Activated CD4-positive, alpha-beta T cell treated with anti-CD3 and anti-CD28 coated beads, Interleukin-2, amount 10 ng/mL, durations not matched to agents 7 days and 5 days (primary cell): ENCODE measurements at places on chromosomes 7 and 10.

DNA sequence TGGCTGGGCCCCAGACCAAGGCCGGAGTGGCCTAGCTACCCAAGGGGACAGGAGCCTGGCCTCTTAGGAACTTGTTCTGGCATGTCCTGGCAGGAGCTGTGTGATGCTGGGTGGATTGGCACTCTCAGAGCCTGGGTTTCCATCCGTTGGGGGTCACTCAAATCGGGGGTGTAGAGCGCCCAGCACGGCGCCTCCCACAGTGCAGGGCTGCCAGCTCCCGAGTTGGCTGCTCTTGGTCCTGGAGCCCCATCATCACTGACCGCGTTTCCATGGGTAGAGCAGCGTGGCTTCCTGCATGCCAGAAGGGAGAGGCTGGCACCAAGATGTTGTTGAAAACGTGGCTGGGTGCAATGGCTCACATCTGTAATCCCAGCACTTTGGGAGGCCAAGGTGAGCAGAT, 70.3 kb downstream of the UNCX start:
- no peak for DNase-seq

DNA sequence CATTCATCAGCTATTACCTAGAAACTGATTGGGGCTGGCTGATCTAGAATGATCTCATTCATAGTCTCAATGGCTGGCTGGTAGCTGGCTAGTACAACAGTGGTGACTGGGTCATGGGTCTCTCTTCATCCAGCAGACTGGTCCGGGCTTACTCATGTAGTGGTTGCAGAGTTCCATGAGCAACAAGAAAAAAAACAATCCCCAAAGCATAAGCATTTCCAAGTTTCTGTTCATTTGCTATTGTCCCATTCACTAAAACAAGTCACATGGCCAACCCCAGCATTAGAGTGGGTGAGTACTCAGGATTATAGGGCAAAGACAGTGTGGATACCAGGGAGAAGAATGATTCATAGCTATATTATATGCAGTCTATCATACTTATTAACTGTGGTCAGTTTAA, 85.2 kb upstream of the SEMA3C start:
- no peak for DNase-seq

- no peak for DNase-seq
Observed at GRCh38 chr7:75953931-75954330, 39.0 kb downstream of the POR start.

- no peak for DNase-seq
Observed at GRCh38 chr7:128274884-128275603, 34.0 kb downstream of the LEP start.

GRCh38 chr10:75424571-75424970, 6.9 kb upstream of the LRMDA start:
- no peak for DNase-seq

GRCh38 chr10:28242555-28243204, 60.2 kb downstream of the MPP7 start:
- DNase-seq: no peak

GRCh38 chr10:62317257-62317656, 48.6 kb upstream of the RTKN2 start:
- no peak for DNase-seq

DNA sequence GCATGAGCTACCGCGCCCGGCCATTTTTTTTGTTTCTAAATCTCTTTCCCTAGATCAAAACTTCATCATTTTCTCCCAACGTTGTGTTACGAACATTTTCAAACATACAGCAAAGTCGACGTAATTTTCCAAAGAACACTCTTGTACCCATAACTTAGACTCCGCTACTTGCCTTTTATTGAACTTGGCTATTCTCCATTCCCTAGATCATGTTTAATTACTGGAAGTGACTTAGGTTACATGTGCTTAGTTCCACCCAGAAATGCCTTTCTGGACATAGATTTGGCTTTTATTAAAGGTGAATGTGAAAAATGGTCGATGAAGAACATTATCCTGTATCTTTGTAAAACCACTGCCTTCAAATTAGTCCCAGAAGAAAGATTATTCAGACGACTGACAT, 25.4 kb downstream of the DYNC2I1 start:
- no peak for DNase-seq

- no peak for DNase-seq
Observed at GRCh38 chr7:126163647-126164046, 1089.1 kb downstream of the GRM8 start.

GRCh38 chr7:158530800-158531609, 56.6 kb downstream of the PTPRN2 start:
- DNase-seq: no peak

DNA sequence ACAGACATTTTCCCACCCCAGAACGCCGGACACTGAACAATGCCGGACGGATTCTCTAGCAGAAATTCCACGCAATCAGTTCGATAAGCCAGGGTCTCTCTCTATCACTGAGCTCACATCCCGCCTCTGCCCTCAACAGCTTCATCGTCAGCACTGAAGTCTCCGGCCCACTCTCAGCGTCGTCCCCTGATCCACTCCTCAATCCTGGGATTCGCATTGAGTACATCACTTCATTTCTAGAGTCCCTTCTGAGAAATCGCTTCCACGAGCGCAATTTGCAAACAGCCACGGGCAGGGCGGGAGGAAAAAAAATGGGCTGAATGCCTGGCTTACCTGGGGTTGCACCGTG, 365 bp downstream of the YME1L1 start:
- DNase-seq: no peak

DNA sequence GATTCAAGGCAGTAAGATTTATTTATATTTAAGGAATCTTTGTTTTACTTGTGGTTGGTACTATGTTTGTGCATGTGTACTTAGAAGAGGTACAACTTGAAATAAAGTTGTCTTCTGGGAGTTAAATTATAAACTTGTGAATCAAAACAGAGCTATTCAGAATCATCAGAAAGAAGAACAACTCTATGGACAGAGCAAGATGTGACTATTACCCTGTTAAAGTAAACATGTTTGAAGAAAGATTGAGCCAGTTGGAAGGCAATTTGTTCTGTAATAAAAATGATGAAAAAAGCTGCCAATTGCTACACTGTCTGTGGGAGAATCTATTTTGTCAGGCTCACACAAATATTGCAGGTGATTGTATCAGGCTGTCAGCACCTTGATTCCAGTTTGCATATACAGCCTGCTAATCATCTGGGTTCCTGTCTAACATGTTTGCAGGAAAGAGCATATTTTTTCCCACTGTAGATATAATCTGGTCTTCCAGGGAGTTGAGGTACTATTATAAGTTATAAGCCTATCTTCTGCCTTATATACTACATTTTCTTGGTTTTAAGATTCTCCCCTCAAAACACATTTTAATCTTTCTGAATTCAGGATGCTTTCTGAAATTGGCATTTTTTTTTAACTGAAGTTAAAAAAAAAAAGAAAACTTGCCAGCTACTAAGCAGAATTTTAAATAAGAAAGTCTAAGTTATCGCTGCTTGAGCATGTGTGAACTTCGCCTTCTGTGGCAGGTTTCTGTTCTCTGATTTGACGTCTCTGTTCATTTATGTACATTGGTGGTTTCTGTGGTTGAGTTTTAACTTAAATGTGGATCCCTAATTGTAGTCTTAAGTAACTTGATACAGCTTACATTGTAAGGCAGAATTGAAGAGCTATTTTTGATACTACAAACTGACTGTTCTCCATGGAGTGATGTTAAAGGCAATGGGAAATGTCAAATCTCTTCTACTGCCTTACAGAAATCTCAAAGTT, 46.0 kb downstream of the ZNRF2 start:
- DNase-seq: peak; percentile 52

DNA sequence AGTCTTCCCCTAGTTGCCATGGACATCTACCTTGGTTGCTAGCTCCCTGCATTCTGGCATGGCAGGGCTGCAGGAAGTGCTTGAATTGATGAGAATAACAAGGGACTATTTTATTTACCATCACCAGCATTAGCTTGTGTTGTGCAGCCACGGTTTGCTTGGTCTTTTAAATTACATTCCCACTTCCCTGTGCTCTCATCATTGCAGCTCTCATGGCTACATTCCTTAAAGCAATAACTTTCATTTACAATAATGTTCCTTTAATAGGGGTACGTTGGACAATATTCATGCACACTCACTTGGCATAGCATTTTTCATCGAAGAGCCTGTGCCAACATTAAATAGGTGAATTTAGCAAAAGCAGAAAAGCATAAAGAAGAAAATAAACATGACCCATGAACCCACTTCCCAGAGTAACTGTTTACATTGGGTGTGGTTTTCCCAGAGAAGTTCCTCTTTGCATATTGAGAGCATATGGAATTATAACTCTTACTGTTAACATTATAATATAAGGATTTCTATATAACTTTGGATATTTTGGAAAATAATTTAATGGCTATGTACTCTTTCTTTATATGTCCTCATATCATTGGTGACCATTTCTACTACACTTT, 113.2 kb upstream of the VWC2 start:
- DNase-seq: no peak

DNA sequence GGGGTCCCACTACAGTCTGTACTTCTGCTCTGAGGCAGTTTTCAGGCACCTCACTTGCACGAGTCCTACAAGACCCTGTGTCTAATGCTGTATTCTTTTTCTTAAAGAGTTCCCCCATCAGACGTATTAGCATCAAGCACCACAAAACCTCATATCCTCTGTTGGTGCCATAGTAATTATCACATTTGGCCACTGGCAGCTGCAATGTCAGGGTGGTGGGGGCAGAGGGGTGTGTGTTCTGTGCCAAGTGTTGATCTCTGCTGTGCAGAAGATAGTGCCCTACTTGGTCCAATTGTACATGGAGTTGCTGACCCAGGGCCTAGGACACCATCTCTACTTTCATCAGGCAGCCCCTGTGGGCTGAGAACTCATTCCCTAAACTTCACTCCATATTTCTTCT, 20.0 kb upstream of the JAZF1 start:
- no peak for DNase-seq

GRCh38 chr7:103686064-103686463, 240.1 kb upstream of the SLC26A5 start:
- DNase-seq: no peak
